ENCODE measurements at places on chromosomes 12 and 14. TPM values are rescaled to one million over a fixed set of nuclear protein-coding genes. Genes with fewer than 3 reads are reported as not detected.

The TOMM20L gene
- not detected for polyA plus RNA-seq

The TCTN1 gene
- 58.3 TPM for polyA plus RNA-seq

The SLC6A12 gene
- polyA plus RNA-seq, result 0.22 TPM

The PKP2 gene
- 4.0 TPM for polyA plus RNA-seq

The TAS2R31 gene
- polyA plus RNA-seq, result 4.0 TPM

The TMTC2 gene
- 20.3 TPM for polyA plus RNA-seq

The EGLN3 gene
- not detected for polyA plus RNA-seq

The CYP27B1 gene
- 1.4 TPM for polyA plus RNA-seq

The B4GALNT3 gene
- polyA plus RNA-seq, result 6.7 TPM

The CD163 gene
- not detected for polyA plus RNA-seq

The SYNE2 gene
- 82.3 TPM for polyA plus RNA-seq

The ESR2 gene
- polyA plus RNA-seq, result 0.35 TPM

The ZNF385A gene
- 0.46 TPM for polyA plus RNA-seq

The RERGL gene
- polyA plus RNA-seq, result 1.3 TPM

The CRACR2A gene
- polyA plus RNA-seq, result 0.58 TPM

The SCNN1A gene
- not detected for polyA plus RNA-seq

The SIX6 gene
- not detected for polyA plus RNA-seq

The POTEG gene
- polyA plus RNA-seq, result not detected

The KRT4 gene
- not detected for polyA plus RNA-seq

The RFX4 gene
- polyA plus RNA-seq, result not detected

The CLEC7A gene
- not detected for polyA plus RNA-seq

The WSB2 gene
- polyA plus RNA-seq, result 155 TPM

The DLK1 gene
- polyA plus RNA-seq, result 14.8 TPM

The LRRC10 gene
- polyA plus RNA-seq, result not detected

The DNAJC22 gene
- polyA plus RNA-seq, result 1.1 TPM
